ENCODE measurements at places on chromosomes 4 and X.

GRCh38 chr4:44675366-44675765 is 2.9 kb upstream of the GUF1 start:
- DNase-seq: no peak

- no peak for DNase-seq
Observed at GRCh38 chr4:1405636-1406393, 427 bp downstream of the NKX1-1 start.

DNA sequence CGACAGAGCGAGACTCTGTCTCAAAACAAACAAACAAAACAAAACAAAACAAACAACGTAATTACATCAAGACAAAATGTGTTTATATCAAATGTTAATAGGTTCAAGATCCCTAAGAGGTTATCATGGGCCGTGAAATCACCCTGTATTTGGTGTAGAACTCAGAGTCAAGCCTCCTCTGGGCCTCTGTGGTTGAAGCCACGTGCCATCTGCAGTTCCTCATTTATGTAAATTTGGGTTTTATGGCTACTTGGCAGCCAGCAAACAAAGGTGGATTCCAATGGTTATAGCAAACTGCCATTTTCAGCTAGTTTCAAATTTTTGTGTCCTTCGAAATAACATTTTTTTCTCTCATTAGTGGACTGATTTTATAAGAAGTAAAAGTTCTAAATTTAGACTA is 16.4 kb downstream of the NSDHL start:
- no peak for DNase-seq

GRCh38 chr4:161419822-161420221 is 744.0 kb downstream of the FSTL5 start:
- no peak for DNase-seq

DNA sequence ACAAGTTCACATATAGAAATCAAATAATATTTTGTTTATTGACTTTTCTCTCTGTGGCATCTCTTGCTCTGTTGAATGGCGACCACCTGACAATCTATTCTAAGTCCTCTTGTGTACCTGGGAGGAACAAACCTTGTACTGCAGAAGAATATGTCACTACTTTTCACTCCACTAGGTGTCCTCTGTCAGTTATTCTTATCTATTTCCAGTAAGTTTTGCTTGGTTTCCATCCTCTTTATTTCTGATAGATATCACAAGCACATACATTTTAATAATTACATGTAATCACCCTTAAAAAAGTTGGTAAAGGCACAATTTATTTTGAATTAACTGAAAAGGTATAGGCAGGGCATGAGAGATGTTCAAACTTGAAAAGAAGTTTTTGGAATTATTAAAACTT is 238.4 kb downstream of the SNCA start:
- DNase-seq: no peak

All from NCI-H446 (cell line).